ENCODE measurements at places on chromosomes 16 and 17.

- DNase-seq: no peak
Measured at GRCh38 chr17:9287306-9287705, 266.0 kb downstream of the NTN1 start.

DNA sequence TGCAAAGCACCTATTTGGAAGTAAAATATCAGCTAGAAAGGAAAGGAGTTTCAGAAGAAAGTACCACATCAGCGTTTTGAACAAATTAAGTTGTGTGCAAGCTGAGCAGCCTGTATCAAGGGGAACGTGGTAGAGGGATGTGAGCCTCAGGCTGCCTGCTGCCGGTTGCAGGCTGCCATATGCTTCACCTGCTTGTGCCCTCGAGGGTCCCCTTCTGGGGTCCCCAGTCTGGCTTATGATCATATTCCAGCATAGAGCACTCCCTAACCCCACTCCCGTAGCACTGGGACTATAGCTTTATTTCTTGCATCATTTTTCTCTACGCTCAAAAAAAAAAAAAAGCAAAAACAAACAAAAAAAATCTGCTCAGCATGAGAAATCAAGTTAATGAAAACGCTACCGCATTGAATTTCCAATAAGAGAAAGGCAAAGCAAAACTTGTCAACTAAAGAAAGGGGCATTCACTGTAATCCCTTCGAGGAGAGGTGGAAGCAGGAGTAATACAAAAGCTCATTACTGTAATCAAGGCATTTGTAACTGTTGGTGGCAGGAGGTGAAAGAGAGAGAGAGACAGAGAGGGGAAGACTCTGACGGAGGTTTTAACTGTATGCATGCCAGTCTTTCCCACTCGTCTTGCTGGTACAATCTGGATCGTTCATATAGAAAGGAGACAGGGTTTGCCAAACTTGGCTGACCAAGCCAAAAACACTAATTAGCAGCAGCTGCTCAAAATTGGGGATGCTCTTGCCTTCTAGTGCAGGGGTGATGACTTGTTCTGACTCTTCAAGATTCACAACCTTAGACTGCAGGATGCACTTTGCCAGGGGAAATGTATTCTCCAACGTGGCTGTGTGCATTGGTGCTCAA, 258.2 kb upstream of the HSBP1 start:
- DNase-seq: no peak

- DNase-seq: no peak
Measured at GRCh38 chr17:82960419-82961271, 118.8 kb upstream of the METRNL start.

DNA sequence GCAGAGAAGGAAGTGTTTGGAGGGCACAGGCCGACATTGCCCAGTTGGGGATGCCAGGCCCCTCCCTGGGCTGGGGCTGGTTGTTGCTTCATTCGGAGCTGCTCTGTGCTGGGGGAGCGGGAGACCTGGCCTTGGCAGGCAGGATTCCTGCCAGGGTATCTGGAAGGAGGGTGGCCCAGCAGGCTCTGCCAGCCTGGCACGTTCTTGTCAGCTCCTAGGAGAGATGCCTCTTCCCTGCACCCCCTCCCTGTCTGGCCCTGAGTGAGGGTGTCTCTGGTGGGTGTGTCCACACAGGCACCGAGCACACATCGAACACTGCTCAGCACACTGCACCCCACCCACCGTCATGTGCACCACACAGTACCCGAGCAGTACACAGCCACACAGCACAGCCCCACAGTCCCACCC, 35.2 kb downstream of the ARHGAP23 start:
- no peak for DNase-seq
